Activated T-helper 2 cell treated with anti-CD3 and anti-CD28 coated beads, Interferon-gamma antibody, Interleukin-2, Interleukin-4, amounts not matched to agents 10 μg/mL and 5 μg/mL and 100 μg/mL, durations not matched to agents 14 hours and 24 hours and 36 hours (primary cell): ENCODE measurements at places on chromosomes 7 and 10.

- no peak overlapping the region for H3K27ac ChIP-seq
- peaks cover 9% of the 10 kb centered on the region for H3K36me3 ChIP-seq
- H3K4me3 ChIP-seq = no peak overlapping the region
- no peak for DNase-seq
Observed at GRCh38 chr10:895324-895723, 36.2 kb downstream of the LARP4B start.

GRCh38 chr7:121180436-121181063 lies 148.2 kb upstream of the WNT16 start:
- peaks cover 4% of the 10 kb centered on the region for H3K27me3 ChIP-seq
- H3K27ac ChIP-seq = no peak overlapping the region
- DNase-seq = no peak
- H3K36me3 ChIP-seq = no peaks in the 10 kb centered on the region

DNA sequence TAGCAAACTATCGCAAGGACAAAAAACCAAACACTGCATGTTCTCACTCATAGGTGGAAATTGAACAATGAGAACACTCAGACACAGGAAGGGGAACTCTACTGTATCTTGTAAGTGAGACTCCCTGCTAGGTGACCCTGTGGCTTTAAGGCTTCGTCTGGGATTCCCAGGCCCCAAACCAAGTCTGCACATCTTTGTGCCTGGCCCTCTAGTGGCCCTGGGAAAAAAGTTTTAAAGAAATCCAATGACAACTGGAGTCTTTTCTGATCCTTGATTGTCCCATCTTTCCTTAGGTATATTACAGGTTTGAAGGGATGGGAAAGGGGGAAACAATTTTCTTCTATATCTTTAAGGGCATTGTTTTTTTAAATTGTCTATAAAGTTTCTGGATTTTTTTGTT lies 10.6 kb upstream of the LIPM start:
- peaks cover 31% of the 10 kb centered on the region for H3K4me1 ChIP-seq
- H3K4me3 ChIP-seq = no peak overlapping the region
- no peak overlapping the region for H3K27ac ChIP-seq

DNA sequence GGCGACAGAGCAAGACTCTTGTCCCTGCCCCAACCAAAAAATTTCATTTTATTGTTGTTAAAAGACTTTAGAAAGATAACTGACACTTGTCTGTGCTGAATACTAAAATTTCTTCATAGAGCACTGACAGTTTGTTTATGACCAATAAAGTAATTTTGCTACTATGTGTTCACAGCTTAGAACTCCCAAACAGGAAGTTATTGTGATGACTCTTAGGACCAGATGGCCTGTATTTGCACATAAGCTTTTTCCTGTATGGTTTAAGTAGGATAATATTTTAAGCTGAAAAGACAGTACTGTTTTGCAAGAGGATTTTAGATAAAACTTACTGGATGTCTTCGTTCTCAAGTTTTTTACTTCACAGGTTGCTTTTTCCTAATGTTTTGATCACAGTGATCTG lies 80.7 kb downstream of the MMRN2 start:
- no peak for DNase-seq
- H3K4me1 ChIP-seq = peaks cover 10% of the 10 kb centered on the region
- no peaks in the 10 kb centered on the region for H3K36me3 ChIP-seq

DNA sequence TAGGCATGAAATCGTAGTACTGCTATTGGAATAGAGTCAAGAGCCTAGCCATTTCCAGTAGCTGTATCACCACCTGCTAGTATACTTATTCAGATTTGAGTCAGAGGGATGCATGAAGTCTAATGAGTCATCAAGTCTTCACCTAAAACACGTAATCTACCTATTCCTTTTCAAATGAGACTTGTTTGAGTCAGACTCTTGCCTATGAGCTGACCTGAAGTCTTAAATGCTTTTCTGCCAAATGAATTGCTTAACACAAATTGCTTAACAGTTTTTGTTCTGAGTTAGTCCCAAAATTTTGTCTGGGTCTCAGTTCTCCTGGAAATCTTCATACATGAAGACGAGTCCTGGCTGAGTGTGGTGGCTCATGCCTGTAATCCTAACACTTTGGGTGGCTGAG lies 165.2 kb downstream of the GNAT3 start:
- H3K27me3 ChIP-seq = no peaks in the 10 kb centered on the region
- H3K4me3 ChIP-seq = no peak overlapping the region
- H3K36me3 ChIP-seq = no peaks in the 10 kb centered on the region
- DNase-seq = no peak
- H3K27ac ChIP-seq = no peak overlapping the region

- no peak overlapping the region for H3K4me3 ChIP-seq
- peaks cover 4% of the 10 kb centered on the region for H3K27me3 ChIP-seq
- no peak overlapping the region for H3K27ac ChIP-seq
- H3K36me3 ChIP-seq = no peaks in the 10 kb centered on the region
Observed at GRCh38 chr7:94298943-94299342, 95.8 kb upstream of the COL1A2 start.

- H3K4me3 ChIP-seq = peak overlapping the region; percentile 69
- peak; percentile 54 for DNase-seq
- peaks cover 81% of the 10 kb centered on the region for H3K4me1 ChIP-seq
- peak overlapping the region; percentile 94 for H3K27ac ChIP-seq
- peaks cover 98% of the 10 kb centered on the region for H3K36me3 ChIP-seq
Observed at GRCh38 chr10:6045314-6045848, 16.8 kb downstream of the IL2RA start.

DNA sequence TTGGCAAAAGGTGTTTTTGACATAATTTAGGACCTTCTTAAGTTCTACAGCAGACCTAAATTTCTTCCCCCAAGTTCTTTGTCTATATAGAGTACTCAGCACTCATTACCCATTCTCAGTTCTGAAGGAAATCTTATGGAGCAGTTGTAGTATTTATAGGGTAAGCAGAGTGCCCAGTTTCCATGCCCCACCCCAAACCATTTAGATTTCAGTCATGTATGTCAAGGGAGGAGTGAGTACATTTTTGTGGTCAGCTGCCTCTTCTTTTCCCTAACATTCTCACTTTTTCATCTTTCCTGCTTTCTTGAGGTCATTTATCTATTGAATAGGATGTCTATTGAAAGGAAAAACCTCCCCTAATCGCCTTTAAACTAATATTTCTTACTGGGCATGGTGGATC lies 83.3 kb downstream of the KAT6B start:
- no peak overlapping the region for H3K4me3 ChIP-seq
- no peaks in the 10 kb centered on the region for H3K27me3 ChIP-seq
- no peaks in the 10 kb centered on the region for H3K36me3 ChIP-seq
- no peak for DNase-seq
- no peak overlapping the region for H3K27ac ChIP-seq
- H3K4me1 ChIP-seq = peaks cover 19% of the 10 kb centered on the region

- no peaks in the 10 kb centered on the region for H3K36me3 ChIP-seq
- no peak for DNase-seq
- no peaks in the 10 kb centered on the region for H3K27me3 ChIP-seq
- no peak overlapping the region for H3K27ac ChIP-seq
- H3K4me3 ChIP-seq = no peak overlapping the region
Observed at GRCh38 chr7:101792051-101792681, 25.3 kb upstream of the CUX1 start.

DNA sequence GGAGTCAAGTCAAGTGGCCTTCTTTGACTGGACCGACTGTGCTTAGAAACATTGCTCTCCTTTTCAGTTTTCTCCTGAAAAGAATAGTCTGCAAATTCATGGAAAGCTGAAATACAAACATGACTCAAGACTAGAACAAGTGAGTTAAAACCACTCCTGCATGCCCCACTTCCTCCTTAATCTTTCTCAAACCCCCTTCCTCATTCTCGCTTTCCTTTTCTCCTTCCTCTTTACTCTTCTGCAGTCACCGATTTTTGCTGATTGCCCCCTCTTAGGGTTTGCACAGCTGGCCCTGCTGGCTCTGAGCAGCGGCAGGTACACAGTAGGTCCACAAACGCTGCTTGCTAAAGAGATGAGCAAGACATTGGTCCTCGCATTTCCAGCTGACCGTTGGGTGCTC lies 34.8 kb upstream of the MKI67 start:
- DNase-seq = no peak
- H3K27me3 ChIP-seq = peaks cover 23% of the 10 kb centered on the region
- H3K4me1 ChIP-seq = peaks cover 27% of the 10 kb centered on the region

GRCh38 chr7:72751978-72752377 lies 76.0 kb downstream of the TYW1B start:
- H3K4me1 ChIP-seq = no peaks in the 10 kb centered on the region
- no peak overlapping the region for H3K4me3 ChIP-seq
- H3K27ac ChIP-seq = no peak overlapping the region
- peaks cover 3% of the 10 kb centered on the region for H3K36me3 ChIP-seq

DNA sequence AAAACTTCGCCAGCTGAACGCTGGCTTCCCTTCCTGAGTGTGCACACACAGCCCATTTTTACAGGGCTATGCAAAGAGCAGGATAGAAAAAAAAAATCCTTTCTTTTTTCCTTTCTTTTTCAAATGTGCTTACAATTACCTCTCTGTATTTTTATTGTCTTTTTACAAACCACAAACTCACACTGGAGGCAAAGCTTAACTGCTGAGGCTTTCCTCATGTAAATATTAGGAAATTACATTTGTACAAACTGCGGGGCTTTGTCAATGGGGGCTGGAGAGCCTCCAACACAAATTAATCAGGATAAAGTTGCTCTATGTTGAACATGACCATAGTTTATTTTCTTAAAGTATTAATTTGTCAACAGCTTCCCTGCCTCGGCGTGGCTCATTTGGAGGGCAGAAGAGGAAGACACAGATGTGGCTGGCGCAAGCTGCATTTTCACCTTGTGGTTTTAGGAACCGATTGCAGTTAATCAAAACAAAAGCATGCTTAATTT lies 411.7 kb upstream of the MKI67 start:
- peaks cover 44% of the 10 kb centered on the region for H3K27me3 ChIP-seq
- peaks cover 2% of the 10 kb centered on the region for H3K4me1 ChIP-seq
- H3K27ac ChIP-seq = no peak overlapping the region
- DNase-seq = no peak

- H3K4me3 ChIP-seq = no peak overlapping the region
- H3K36me3 ChIP-seq = no peaks in the 10 kb centered on the region
- H3K4me1 ChIP-seq = peaks cover 20% of the 10 kb centered on the region
- H3K27me3 ChIP-seq = peaks cover 65% of the 10 kb centered on the region
Observed at GRCh38 chr7:20328692-20329091, 2.0 kb upstream of the ITGB8 start.

DNA sequence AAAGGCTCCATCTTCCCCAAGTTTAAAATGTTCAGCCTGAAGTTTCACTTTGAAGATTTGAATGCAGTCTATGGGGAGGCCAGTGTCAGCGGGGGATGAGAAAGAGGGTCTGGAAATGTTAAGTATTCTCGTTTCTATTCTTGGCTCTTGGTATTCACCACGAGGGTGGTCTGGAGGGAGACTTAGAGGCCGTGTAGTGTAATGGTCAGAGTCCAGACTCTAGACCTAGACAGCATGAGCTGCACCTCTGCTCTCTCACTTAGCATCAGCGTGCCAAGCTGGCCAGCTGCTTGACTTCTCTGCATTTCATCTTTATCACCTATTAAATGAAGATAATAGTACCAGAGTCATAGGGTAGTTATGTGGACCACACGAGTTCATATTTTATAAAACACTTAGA lies 57.9 kb downstream of the MKX start:
- no peaks in the 10 kb centered on the region for H3K4me1 ChIP-seq
- DNase-seq = no peak
- no peak overlapping the region for H3K4me3 ChIP-seq
- H3K27me3 ChIP-seq = peaks cover 5% of the 10 kb centered on the region
- no peak overlapping the region for H3K27ac ChIP-seq

DNA sequence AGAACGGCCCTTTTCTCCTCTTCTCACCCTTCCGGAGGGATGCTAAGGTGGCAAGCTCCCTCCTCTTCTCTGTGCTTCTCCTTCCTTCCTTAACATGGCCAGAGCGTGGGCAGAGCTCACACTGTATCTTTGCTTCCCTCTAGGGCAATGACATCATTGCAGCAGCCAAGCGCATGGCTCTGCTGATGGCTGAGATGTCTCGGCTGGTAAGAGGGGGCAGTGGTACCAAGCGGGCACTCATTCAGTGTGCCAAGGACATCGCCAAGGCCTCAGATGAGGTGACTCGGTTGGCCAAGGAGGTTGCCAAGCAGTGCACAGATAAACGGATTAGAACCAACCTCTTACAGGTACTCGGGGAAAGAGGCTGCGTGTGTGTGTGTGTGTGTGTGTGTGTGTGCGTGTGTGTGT lies 36.6 kb downstream of the AP3M1 start:
- H3K4me3 ChIP-seq = no peak overlapping the region
- H3K36me3 ChIP-seq = peaks cover 89% of the 10 kb centered on the region
- H3K4me1 ChIP-seq = peaks cover 12% of the 10 kb centered on the region
- DNase-seq = no peak
- no peak overlapping the region for H3K27ac ChIP-seq

GRCh38 chr7:5214641-5215040 lies 24.6 kb downstream of the WIPI2 start:
- no peaks in the 10 kb centered on the region for H3K27me3 ChIP-seq
- H3K4me1 ChIP-seq = peaks cover 1% of the 10 kb centered on the region
- H3K27ac ChIP-seq = no peak overlapping the region
- no peak overlapping the region for H3K4me3 ChIP-seq

DNA sequence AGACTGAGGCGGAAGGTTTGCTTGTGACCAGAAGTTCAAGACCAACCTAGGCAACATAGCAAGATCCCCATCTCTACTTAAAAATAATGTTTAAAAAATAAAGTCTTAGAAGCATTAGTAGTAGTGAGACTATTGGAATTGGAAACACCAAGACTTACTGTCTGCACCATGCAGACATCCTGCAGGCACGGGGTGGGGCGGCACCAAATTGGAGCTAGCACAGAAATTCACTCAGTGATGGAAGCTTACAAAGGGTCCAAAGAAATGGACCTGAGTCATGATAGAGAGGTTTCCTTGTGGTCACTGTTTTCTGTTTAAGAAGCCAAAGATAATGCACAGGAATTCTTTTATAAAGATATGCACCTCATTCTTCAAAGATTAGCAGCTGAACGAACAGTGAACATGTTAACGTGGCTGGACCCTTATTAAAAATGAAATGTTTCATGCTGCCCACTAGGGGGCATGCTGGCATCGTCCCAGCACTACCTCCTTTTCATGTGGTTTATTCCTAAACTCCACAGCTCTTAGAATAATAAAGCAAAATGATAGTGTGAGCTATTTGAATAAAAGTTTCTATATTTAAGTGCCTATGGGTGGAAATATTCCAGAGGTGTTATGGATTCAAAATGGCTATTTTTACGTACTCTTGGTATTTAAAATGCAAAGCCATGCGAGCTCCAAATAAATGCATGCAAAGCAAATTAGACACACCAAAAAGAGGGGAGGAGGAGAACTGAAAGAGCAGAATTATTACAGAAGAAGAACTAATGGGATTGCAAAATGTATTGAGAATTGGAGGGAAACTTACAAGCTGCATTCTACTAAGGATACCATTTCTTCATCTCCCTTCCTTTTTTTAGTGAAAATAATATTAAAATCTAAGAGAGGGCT lies 28.6 kb downstream of the PDSS1 start:
- no peak for DNase-seq
- H3K27me3 ChIP-seq = no peaks in the 10 kb centered on the region
- H3K4me1 ChIP-seq = peaks cover 14% of the 10 kb centered on the region

GRCh38 chr7:28479507-28479947 lies 67.2 kb downstream of the CREB5 start:
- H3K4me3 ChIP-seq = no peak overlapping the region
- no peaks in the 10 kb centered on the region for H3K36me3 ChIP-seq
- peaks cover 1% of the 10 kb centered on the region for H3K4me1 ChIP-seq
- H3K27me3 ChIP-seq = peaks cover 8% of the 10 kb centered on the region
- no peak for DNase-seq
